ENCODE measurements at places on chromosomes 1 and 21. TPM values are rescaled to one million over a fixed set of nuclear protein-coding genes. Genes with fewer than 3 reads are reported as not detected.

NBPF4 gene
- 0.31 TPM for total RNA-seq

DNA sequence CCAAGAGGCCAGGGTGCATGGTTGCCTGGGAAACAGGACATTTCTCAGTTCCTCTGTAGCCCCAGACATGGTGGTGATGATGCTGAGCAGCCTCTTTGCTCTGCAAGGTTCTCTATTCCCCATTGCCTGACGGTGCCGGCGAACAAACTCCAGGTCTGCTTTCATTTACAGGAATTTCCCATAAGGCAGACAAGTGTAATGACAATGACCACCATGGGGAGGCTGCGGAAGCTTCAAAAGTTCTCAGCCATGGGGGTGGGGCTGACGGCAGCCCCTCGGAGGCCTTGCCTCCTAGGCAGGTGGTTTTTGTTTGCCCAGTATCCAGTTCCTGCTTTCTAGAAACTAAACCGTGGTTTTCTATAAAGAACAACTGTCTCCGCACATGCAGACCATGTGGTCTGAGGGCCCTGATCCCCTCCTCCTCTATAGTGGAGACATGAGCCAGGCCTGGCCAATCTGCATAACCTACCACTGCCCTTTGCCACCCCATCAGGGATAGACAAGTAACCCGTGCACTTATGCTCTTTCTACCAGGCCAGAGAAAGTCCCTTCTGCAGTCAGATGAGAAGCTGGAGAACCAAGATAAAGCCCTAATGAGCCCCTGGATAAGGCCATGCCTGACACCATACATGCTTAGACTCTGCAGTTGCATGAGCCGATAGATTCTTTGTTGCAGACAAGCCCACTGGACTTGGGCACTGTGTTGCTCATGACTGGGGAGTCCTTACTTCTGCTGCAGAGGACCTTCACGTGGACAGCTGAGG lies 54.1 kb downstream of the LDLRAD2 start:
- H3K27ac ChIP-seq = no peak overlapping the region
- no peaks in the 10 kb centered on the region for H3K4me1 ChIP-seq
- H3K4me3 ChIP-seq = no peak overlapping the region
- no peaks in the 10 kb centered on the region for H3K27me3 ChIP-seq
- DNase-seq = no peak
- no peaks in the 10 kb centered on the region for H3K36me3 ChIP-seq

- peaks cover 2% of the 10 kb centered on the region for H3K36me3 ChIP-seq
- H3K27ac ChIP-seq = no peak overlapping the region
- no peak overlapping the region for H3K4me3 ChIP-seq
- DNase-seq = no peak
- peaks cover 4% of the 10 kb centered on the region for H3K4me1 ChIP-seq
Observed at GRCh38 chr1:58839147-58839795, 55.4 kb upstream of the JUN start.

- peaks cover 5% of the 10 kb centered on the region for H3K27me3 ChIP-seq
- no peaks in the 10 kb centered on the region for H3K4me1 ChIP-seq
- no peak overlapping the region for H3K4me3 ChIP-seq
- no peak for DNase-seq
Observed at GRCh38 chr1:167832693-167833092, 81.2 kb downstream of the ADCY10 start.

DNA sequence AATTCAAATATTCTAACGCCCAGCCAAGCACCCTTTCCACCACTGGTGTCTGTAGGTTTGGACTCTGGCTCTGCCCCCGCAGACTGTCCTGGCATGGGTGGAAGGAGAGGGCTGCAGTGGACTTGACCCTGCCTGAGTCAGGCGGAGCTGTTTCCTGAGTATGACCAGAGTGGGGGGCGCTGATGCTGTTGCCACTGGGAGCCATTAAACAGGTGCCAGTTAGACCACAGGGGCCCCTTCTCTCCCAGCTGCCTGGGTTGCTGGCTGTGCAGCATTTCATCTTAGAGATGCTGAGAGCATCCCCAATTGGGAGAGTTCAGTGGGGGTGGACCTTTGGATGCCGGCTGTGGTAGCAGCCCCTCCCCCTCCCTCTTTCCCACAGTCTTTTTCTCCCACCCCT lies 539.5 kb downstream of the MATN1 start:
- no peaks in the 10 kb centered on the region for H3K4me1 ChIP-seq
- no peak for DNase-seq
- peaks cover 2% of the 10 kb centered on the region for H3K36me3 ChIP-seq

GRCh38 chr1:155085504-155086127 lies 7.0 kb downstream of the EFNA3 start:
- H3K36me3 ChIP-seq = no peaks in the 10 kb centered on the region
- H3K4me1 ChIP-seq = peaks cover 40% of the 10 kb centered on the region
- H3K4me3 ChIP-seq = peak overlapping the region; percentile 84
- peak overlapping the region; percentile 91 for H3K27ac ChIP-seq

NECTIN4 gene
- total RNA-seq = not detected

GRCh38 chr1:230112131-230112701 lies 45.2 kb downstream of the GALNT2 start:
- H3K4me3 ChIP-seq = peak overlapping the region; percentile 34
- H3K27ac ChIP-seq = no peak overlapping the region
- DNase-seq = no peak
- H3K36me3 ChIP-seq = peaks cover 21% of the 10 kb centered on the region
- H3K27me3 ChIP-seq = no peaks in the 10 kb centered on the region
- H3K4me1 ChIP-seq = peaks cover 90% of the 10 kb centered on the region

DNA sequence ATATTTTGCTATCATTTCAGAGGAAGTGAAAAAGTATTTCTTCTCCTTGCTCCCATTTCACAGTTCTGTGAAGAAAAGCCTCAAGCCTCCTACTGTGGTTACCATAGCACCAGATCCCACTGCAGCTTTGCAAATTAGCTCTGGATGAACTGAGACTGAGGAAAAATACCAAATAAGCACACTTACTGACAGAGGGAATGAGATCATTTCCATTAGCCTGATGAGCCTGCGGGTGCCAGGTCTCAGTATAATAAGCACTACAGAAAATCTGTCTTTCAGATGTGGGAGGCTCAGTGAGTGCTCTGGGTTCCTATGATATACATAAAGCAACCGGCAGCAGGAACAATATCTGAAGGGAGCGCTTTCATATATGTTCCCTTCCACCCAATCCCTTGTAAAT lies 21.4 kb downstream of the XKR8 start:
- H3K4me3 ChIP-seq = no peak overlapping the region
- no peak overlapping the region for H3K27ac ChIP-seq
- H3K4me1 ChIP-seq = no peaks in the 10 kb centered on the region
- DNase-seq = no peak
- H3K27me3 ChIP-seq = no peaks in the 10 kb centered on the region

SYCP1 gene
- total RNA-seq = not detected

- H3K36me3 ChIP-seq = no peaks in the 10 kb centered on the region
- H3K4me1 ChIP-seq = no peaks in the 10 kb centered on the region
- DNase-seq = no peak
- H3K27ac ChIP-seq = no peak overlapping the region
- H3K27me3 ChIP-seq = no peaks in the 10 kb centered on the region
Observed at GRCh38 chr1:220983877-220984635, 104.8 kb downstream of the HLX start.

DNA sequence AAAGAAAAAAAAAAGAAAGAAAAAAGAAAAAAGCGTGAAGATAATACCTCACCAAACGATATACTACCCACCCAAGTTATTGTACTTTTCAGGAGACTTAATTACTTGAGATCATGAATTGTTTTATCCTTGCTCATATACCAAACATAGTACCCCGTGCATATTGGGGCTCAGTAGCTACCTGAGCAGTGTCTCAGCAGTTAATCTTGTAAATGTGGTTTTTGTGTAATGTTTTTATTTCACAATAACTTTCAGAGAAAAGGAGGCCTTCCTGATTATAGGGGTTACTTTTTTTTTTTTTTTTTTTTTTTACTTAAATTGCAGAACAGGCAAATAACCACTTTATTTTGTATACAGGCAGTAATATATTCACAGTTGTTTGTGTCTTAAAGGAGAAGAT lies 80.3 kb downstream of the OSBPL9 start:
- DNase-seq = no peak
- no peaks in the 10 kb centered on the region for H3K27me3 ChIP-seq
- H3K36me3 ChIP-seq = no peaks in the 10 kb centered on the region
- no peak overlapping the region for H3K27ac ChIP-seq

UBE2U gene
- total RNA-seq = not detected

NPHS2 gene
- total RNA-seq = not detected

GRCh38 chr1:66732407-66733166 lies 19.7 kb upstream of the DYNLT5 start:
- no peaks in the 10 kb centered on the region for H3K36me3 ChIP-seq
- peaks cover 8% of the 10 kb centered on the region for H3K27me3 ChIP-seq
- H3K27ac ChIP-seq = peak overlapping the region; percentile 98
- no peak for DNase-seq

DNA sequence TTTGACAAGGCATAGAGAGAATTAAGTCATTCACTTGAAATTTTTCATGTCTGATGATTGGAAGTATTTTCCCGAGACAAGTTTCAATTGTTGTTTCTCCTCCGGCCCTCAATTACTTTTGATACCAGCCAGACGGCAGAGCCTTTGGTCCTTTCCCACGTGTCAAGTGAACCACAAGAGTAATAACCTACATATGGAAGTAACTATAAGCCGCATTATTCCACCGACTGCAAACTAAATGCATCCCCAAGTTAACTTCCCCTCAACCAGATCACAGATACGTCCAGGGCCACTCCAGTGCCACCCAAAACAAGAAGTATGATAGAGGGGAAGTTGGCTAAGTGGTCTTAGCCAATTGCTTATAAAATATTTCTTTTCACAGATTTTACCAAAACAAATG lies 20.2 kb downstream of the COLGALT2 start:
- H3K4me3 ChIP-seq = no peak overlapping the region
- H3K27me3 ChIP-seq = peaks cover 46% of the 10 kb centered on the region
- H3K4me1 ChIP-seq = no peaks in the 10 kb centered on the region
- H3K27ac ChIP-seq = no peak overlapping the region
- DNase-seq = no peak

DNA sequence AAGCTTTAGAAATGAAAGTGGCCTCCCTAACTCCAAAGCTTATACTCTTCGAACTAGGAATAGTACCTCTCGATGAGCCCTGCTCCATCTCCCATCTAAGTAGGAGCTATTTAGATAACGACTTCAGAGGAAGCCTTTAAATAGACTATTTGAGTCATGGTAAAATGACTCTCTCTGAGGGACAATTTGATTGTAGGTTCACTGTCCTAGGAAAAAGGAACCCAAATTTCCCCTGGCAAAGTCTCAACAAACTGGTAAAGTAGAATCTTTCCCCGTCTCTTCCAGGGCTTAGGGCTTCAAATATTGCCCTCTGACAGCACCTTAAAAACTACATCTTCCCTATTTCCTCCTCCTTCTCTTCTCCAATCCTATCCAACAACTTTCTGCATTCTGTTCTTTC lies 2.0 kb upstream of the FCER1A start:
- no peaks in the 10 kb centered on the region for H3K27me3 ChIP-seq
- no peak for DNase-seq
- H3K4me1 ChIP-seq = no peaks in the 10 kb centered on the region
- no peaks in the 10 kb centered on the region for H3K36me3 ChIP-seq
- no peak overlapping the region for H3K4me3 ChIP-seq
- no peak overlapping the region for H3K27ac ChIP-seq

DNA sequence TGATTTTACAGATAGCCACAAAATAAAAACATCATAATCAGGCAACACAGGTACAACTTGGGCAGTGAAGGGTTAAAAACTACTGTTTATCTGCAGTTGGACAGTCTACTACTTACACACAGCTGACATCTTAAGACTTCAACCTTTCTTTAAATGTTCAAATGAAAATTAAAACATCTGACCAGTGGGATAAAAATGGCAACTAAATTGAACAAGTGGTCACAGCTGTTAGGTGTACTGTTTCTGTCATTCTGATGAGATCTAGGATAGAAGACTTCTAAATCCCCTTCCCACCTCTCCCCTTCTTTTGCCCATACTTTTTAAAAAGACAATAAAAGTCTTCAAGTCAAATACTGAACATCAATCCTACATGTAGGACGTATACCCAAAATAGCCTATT lies 56.2 kb downstream of the ENAH start:
- DNase-seq = no peak
- H3K4me1 ChIP-seq = no peaks in the 10 kb centered on the region
- H3K4me3 ChIP-seq = no peak overlapping the region
- H3K27me3 ChIP-seq = no peaks in the 10 kb centered on the region

- no peak overlapping the region for H3K27ac ChIP-seq
- no peak for DNase-seq
- H3K36me3 ChIP-seq = peaks cover 2% of the 10 kb centered on the region
- H3K4me3 ChIP-seq = no peak overlapping the region
- peaks cover 64% of the 10 kb centered on the region for H3K4me1 ChIP-seq
Observed at GRCh38 chr1:25707280-25708016, 90.9 kb downstream of the MAN1C1 start.

DNA sequence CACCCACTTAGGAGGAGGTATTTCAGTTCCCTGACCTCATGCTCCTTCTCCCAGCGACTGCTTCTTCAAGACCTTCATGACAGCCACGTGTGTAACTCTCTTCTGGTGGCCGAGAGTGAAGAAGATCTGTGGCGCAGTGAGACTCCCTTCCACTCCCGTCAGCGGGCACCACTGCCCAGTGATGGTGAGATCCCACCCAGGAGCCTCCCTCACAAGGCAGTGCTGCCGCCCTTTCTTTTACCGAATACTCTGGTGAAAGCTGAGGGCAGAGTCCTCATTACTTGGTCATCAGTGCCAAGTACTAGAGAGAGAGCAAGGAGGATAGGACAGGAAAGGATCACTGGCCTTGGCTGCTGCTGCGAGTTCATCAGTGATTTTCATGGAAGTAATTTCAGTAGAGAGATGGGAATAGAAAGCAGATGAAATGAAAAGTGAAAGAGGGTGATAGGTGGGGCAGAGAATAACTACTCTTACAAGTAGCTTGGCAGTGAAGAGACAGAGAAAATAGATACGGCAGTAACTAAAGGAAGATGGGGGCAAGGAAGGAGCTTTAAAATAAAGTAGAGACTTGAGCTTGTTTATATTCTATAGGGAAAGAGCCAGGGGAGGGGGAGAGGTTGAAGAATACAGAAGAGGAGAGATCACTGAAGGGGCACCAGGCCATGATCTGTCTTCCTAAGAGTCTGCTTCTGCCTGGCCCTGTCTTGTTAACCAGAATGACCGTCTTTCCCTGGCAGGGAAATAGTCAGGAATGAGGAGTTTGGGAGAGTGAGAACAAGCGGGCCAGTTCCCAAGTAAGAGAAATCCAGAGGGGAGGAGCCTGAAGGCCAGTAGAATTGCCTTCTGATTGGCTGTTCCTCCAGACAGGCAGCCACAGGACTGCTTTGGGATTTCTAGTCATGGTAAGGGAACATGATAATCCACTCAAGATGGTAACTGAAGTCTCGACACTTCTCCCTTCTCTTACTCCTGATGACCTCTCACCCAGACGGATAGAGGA lies 18.3 kb downstream of the HYI start:
- no peak overlapping the region for H3K4me3 ChIP-seq
- H3K4me1 ChIP-seq = no peaks in the 10 kb centered on the region
- H3K27me3 ChIP-seq = no peaks in the 10 kb centered on the region
- peaks cover 7% of the 10 kb centered on the region for H3K36me3 ChIP-seq

All from activated T-cell treated with anti-CD3 and anti-CD28 coated beads, Interleukin-2, amount 50 U/mL, for 72 hours (primary cell).